ENCODE measurements at places on chromosomes 11 and 22.

GRCh38 chr11:35390737-35391682, 28.3 kb downstream of the SLC1A2 start:
- DNase-seq, result no peak

DNA sequence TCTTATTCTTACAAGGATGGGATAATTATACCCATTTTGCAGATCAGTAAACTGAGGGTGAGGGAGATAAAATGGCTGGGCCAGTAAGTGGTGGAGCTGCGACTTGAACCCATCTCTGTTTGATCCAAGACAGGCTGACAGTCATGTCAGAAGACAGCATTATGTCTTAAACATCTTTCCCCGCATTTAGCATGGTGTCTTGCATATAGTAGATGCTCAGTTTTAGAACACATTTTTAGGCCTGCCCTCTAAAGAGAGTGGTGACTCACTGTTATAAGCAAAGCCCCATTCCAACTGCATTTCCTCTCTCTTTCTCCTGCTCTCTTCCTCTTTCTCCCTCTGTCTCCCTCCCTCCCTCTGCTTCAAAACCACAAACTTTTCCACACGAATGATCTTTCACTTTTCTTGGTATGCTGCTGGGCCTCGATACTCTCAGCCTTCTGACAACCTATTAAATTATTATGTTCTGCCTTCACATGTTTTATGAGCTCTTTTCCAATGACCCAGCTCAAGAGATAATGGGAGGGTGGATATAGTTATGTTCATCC, 25.2 kb downstream of the CWC15 start:
- DNase-seq, result peak; percentile 40

DNA sequence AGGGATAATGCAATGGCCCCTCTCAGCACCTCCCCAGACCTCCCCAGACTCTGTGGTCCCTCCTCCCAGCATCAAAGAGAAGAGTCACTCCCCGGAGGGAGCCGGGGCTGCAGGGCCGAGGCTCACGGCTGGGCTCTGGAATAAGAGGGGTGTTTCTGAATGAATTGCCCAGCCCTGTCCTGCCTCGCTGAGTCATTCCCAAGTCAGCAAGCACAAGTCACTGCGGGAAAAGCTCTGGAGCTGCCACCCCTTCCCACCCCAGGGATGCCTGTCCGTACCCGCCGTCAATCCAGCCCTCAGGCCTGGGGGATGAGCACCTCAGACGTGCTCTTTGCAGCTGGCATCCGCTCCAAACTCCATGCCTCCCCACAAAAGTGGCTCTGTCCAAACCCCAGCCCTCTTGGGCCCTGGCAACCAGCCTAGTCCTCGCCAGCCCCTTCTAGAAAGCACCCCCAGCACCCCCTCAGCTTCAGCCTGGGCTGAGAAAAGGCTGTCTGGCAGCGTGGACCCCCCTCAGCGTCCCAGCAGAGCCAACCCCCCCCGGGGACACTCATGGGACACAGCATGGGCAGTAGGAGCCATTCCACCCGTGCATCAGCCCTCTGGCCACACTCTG, 22.7 kb downstream of the CELSR1 start:
- DNase-seq, result no peak

- DNase-seq, result no peak
These were observed 34.1 kb downstream of the RSPH14 start for GRCh38 chr22:23107487-23108248.

DNA sequence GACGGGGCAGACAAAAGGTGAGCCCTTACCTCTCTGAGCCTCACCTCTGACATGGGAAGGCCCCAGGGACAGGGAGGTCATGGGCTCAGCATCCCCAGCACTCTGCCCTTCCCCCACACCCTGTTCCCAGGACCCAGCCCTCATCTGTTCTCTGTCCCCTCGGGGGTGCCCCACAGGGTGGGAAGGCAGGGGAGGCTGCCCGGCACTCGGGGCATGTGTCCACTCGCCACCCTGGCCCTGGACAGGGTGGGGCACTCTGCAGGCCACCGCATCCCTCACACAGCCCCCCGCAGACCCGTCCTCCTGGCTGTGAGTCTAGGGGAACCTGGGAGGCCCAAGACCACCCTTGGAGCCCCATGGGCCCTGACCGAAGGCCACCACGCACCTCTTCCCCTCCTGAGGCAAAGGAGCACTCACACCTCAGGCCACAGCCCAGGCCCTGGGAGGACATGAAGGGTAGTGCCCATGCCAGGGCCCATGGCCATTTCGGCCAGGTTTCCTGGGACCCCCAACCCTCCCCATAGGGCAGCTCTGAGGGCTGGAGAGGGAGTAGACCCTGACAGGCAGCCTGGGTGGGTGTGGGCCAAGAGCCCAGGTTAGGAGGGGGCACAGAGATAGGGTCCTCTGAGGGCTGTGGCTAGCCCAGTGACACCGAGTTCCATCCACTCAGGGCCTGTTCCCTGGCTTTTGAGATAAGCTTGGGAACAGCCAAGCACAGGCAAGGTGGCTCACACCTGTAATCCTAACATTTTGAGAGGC, 193.1 kb downstream of the IGLL1 start:
- no peak for DNase-seq

DNA sequence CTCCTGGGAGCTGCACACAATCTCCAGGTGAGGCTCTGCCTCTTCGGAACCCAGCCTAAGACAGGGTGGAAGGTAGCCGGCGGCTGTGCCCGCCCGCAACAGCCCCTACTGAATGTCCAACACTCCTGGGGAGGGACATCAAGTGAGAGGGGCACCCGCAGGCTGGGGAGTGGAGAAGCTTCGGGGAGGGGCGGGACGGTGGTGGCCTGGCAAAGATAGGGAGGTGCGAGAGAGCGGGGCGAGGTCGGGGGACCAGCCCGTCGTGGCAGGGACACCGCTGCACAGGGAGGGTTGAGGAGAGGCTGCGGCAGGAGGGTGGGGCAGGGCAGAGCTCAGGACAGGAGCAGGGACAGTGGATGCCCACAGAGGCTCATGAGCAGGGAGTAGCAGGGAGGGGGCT, 8.9 kb upstream of the FADS3 start:
- no peak for DNase-seq

- DNase-seq, result no peak
These were observed 9.9 kb upstream of the PARVB start for GRCh38 chr22:44014241-44014640.

GRCh38 chr11:117610901-117611300, 186.1 kb downstream of the DSCAML1 start:
- DNase-seq, result no peak

DNA sequence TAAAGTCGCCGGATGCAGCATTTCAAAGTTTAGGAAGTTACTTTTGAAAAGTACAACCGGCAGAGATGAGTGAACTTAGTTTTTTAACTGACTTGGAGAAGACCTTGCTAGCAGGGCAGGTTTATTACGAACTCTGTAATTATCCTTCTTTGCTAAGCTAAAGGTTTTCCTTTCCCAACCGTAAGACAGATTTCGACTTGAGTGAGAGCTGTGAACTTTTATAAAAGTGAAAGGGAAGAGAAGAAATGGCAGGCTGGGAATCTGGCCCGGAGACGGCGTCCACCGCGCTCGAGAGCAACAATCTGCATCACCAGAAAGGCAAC, 659 bp upstream of the TEAD1 start:
- no peak for DNase-seq

DNA sequence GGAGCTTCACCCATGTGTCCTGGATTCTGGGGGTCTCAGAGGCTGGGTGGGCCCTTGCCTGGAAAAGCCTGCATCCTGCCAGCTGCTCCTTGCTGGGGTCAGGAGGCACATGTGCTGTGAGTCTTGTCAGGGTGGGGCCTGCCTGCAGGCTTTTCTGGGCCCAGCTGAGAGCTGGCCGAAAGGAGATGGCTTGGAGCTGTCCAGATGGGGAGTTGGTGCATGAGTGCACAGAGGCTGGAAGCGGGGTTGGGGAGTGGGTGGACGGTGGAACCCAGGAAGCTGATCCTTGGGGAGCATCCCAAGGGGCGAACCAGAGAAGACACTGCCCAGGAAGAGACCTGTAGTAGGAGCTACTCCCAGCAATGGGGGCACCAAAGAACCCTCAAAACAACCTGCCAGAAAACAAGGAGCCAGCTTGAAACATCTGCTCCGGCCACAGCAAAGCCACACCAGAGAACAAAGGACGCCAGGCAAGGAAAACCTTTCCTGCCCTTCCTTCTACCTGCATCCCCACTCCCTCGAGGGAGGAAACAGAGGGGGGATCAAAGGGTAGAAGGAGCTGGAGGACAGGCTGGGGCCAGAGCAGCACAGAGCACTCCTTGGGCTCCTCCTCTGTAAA, 8.2 kb upstream of the KCTD17 start:
- no peak for DNase-seq

- no peak for DNase-seq
These were observed 38.2 kb upstream of the MRPL17 start for GRCh38 chr11:6721343-6721742.

DNA sequence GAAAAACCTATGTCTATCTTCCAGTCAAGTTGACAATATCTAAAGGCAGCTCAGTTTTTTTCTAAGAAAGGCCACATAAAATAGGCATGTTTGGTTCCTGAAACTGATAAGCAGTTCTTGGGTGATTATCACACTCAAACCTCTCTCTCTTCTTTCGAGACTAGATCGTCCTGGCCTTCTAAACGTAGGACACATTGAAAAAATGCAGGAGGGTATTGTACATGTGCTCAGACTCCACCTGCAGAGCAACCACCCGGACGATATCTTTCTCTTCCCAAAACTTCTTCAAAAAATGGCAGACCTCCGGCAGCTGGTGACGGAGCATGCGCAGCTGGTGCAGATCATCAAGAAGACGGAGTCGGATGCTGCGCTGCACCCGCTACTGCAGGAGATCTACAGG, 15.1 kb downstream of the CDPF1 start:
- DNase-seq, result peak; percentile 79

DNA sequence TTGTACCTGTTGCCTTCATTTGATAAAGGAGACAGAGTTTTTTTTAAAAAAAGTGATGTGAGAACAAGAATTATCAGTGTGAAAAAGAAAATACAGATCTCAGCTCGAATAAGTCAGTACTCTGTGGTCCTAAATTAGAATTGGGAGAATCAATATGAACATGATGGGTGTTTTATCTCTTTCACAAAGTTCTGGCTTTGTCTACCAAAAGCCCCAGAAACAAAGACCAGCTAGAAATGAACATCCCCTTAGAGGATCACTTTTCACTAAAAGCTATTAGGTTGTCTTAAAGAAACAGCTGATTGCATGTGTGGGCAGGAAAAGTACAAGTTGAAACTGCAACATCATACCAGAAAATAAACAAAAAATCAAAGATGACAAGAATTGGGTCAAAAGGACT, 8.4 kb upstream of the ST14 start:
- no peak for DNase-seq

DNA sequence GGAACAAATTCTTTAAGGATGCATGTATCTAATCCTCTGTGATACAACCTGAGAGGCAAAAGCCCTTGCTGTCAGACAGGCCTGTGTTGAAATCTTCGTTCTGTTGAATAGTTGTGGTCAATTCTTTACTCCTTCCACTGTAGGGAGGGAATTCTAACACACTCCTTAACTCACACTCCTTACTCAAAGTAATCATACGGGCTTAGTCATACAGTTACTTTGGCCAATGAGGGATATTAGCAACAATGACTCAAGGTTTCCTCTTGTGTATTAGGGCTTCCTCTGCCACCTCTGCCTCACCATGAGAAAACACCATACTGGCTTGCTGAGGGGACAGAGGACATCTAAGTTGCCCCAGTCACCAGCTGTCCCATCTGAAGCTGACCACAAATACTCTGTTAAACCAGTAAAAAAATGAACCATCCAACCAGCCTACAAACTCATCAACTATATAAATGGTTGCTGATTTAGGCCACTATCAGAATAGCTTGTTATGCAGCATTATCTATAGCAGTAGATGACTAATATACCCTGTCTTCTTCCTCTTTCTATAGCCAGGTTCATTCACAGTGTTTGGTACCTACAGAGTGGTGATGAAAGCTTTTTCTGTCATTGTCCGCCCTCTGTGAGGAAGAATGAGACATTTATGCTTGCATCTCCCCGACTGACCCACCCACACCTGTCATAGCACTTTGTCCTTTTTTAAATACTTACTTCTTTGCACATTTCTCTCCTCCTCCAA, 322.8 kb upstream of the SYN3 start:
- DNase-seq, result no peak

GRCh38 chr22:23205339-23206049, 25.2 kb downstream of the BCR start:
- no peak for DNase-seq

- DNase-seq, result no peak
These were observed 1447.5 kb downstream of the BRD1 start for GRCh38 chr22:48380016-48380665.

DNA sequence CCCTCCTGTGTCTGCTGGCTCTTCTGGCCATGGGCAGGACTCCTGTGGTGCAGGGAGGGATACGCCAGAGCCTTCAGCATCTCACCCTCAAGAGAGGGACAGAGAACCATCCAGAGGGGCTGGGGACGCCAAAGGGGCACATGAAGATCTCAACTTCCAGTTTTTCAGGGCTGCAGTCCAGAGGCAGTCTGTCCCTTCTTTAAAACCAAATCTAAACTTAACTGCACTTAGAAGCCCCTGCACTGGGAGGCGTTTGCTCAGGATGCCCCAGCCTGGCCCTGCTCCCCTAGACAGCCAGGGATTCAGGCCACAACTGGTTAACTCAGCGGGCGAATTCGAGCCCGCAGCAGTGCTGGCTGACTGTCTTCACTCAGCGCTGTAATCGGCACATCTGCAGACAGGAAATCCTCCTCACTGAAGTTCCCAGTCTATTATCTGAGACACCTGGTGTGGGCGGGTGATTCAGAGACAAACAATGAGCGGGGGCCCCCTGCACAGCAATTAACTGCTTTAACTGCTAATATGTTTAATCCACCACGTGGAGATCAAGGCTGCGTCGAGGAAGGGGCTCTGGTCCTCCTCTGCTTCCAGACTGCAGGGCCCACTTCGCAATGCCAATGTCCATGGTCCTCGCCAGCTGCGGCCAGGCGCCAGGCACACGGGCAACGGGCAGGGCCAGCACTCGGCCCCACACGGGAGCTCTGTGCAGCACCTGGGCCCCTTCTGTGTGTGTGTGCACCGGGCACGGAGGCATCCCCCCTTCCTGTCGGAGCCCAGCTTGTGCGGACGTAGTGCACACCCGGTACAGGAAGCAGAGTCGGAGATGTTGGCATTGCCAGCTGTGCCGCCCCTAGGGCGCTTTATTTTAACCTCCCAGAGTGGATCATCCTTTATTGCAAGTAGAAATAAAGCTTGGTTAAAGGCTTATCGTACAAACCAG, 36.9 kb upstream of the GNB1L start:
- peak; percentile 96 for DNase-seq

GRCh38 chr11:63680834-63681320, 423 bp upstream of the RTN3 start:
- DNase-seq, result peak; percentile 41

DNA sequence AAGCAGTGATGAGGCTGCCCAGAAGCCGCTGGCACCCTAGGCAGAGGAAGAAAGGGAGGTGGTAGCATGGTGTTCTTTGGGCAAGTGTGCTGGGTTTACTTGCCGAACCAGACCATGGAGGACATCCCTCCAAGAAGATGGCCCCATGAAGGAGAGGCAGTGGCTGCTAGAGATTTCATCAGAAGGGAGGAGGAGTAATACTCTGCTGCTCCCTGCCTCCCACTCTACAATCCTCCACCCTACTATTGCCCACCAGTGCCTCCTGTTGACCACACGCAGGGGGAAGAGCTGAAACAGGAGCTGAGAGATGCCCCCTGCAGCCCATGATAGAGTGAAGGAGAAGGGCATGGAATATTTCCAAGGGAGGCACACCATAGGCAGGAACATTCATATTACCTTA, 51.0 kb upstream of the PRSS23 start:
- peak; percentile 22 for DNase-seq

All from hematopoietic multipotent progenitor cell treated with erythropoietin and hydrocortisone succinate and interleukin-3 and kit ligand, for 4 days (in vitro differentiated cells).